Stimulated activated CD8-positive, alpha-beta memory T cell treated with anti-CD3 and anti-CD28 coated beads, Interleukin-2, amount 100 ng/mL, for 48 hours (primary cell): ENCODE measurements at places on chromosomes 11 and 22.

DNA sequence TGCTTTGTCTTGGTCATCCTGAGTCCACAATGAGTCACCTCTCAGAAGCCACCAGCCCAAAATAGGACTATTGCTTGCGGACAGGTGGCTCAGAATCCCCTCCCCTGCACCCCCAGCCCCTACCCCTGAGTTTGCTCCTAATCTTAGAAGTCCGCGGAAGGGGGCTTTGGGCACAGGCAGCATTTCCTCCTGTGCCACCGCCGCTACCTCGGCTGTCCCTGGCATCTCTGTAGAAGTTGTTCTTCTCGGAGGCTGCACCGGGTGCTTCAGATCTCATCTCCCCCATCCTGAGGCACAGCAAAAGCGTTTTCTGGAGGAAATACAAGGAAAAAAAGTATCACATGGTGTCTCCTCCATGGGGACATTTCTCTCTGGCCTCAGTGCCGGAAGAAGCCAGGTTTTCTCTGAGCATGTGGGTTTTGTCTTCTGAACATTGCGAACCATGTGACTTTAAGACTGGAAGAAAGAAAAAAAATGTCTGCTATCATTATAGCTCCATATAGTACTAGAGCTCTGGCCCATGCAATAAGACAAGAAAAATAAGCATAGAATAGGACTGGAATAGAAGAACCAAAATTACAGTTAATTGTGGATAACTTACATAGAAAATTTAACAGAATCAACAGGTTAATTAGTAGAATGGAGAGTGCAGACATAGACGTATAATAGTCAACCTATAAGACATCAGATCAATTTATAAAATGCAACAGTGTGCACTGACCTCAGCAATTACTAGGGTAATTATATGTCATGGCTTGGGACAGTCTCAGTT lies 63.2 kb downstream of the SHISAL1 start:
- DNase-seq = no peak

DNA sequence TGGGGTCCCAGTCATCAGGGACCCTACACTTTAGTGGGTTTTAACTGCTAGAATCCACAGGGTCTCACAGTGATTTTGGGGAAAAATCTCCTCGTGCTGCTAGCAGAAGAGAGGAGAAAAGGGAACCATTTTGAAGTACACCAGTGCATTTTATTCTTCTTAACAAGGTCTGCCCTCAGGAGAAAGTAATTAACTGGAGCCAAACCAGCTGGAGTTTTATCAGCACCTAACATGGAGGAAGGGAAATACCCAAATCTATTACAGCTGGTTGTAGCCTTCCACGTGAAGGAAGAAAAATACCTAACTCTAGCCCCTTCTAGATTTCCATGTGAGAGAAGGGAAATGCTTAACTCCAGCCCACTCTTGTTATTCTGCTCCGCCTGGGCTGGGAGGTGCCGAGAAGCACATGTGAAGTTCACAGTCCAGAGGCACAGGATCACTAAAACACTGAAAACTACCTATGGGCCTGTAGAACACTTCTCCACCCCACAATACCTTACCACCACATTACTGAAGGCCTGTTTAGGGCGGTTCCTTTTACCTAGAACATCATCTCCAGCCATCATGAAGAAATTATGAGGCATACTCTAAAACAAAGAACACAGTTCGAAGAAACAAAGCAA lies 31.3 kb upstream of the TEAD1 start:
- DNase-seq = no peak

DNA sequence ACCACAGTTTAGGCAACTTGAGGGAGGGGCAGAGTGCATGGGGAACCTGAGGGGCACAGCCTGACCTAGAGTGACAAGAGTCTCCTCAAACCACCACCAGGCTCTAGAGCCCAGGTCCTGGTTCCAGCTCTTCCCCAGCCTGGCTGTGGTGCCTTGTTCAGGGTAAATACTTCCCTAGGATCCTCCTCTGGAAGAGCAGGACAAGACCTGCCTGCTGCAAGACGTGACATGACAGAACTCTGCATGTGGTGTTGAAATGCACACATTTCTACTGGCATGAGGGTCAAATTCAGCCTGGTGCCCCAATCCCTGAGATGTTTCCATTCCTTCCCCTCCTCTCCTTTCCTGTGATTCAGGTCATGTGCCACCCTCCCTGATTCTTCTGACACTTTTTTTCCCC lies 3.3 kb downstream of the SEC14L2 start:
- DNase-seq = no peak

GRCh38 chr11:132050049-132050448 lies 679.6 kb downstream of the NTM start:
- DNase-seq = no peak

GRCh38 chr11:78351979-78352841 lies 65.4 kb downstream of the GAB2 start:
- no peak for DNase-seq

DNA sequence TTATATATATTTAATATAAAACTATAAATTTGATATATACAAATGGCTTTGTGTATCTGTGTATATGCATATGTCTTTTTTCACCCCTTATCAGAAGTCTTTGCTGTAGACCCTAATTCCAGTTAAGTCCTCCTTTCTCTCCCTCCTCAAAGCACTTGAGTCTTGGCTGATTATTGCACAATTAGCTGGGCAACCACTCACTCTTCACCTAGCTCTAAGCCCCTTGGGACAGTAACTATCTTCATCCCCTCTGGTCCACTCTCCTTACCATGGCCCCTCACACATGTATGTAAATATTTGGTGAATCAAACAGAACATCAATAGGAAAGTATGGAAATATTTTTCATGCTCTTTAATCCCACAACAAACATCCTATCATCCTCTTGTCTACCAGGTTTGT lies 909 bp upstream of the OR5B21 start:
- DNase-seq = no peak

DNA sequence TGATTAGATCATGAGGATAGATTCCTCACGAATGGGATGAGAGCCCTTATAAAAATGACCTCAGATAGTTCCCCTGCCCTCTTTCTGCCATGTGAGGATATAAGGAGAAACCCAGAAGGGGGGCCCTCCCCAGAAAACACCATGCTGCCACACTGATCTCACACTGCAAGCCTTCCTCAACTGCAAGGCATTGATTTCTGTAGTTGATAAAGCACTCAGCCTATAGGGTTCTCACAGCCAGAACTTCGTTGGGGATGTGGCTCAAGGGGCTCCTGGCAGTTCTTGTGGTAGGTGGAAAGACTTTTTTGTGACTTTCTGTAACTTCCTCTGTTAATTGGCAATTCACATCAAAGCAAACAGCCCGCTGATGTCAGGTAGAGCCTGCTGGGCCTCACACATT lies 108.9 kb downstream of the CD44 start:
- no peak for DNase-seq

DNA sequence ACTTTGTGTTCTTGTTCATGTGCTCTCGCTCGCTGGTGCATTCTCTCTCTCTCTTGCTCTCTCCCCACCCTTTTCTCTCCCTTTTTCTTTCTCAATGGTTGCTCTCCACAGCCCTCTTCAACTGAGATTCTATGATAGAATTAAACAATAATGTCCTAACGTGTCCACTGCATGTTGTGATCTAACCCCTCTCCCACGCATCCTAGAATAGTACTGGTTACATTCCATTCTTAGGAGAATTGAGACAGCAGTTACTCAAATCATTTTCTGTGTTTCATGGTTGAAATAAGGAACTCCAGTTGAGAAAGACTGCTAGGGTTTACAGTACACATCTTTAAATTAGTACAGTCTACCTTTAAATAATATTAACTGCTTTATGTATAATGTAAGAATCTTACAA lies 318.1 kb upstream of the PITPNB start:
- no peak for DNase-seq

- no peak for DNase-seq
These were observed 44.4 kb downstream of the DCDC1 start for GRCh38 chr11:31325160-31325559.

DNA sequence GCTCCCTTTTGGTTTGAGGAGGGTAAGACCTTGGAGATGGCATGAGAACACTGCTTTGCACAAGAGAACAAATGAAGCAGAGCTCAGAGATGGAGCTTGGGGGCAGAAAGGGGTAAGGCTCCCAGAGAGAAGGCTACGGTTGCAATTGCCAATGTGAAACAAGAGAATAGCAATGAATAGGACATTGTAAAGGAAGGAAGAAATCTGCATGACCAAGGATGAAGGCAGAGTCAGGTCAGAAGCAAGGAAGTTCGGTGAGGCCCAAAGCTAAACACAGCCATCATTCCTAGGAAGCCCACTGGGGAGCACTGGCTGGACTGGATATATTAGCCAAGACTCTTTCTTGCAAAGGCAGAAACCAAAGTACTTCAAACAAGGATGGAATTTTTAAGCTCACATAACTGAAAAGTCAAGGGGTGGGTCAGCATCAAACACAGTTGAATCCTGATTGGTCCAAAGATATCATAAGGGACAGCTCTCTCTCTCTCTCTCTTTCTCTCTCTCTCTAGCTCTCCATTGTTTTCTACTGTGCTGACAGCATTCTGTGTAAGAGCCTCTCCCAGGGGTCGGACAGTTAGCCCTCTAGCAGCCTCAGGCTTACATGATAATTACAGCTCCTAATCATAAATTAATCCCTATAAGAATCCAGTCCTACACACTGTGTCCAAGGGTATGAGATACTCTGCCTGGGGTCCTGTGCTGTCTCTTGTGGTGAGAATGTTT lies 484.3 kb downstream of the SOX6 start:
- no peak for DNase-seq

DNA sequence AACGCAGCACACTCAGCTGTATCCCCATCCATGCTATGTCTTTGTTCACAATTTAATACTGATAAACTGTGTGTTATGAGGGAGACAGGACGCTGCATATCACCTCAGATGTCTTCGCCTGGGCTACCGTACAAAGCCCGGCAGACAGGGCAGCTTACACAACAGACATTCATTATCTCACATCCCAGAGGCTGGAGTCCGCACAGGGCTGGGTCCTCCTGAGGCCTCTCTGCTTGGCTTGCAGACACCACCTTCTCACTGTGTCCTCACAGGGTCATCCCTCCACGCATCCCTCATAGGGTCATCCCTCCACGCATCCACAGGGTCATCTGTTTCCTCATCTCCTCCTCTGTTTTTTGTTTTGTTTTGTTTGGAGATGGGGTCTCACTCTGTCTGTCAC lies 61.2 kb downstream of the SHANK2 start:
- no peak for DNase-seq

DNA sequence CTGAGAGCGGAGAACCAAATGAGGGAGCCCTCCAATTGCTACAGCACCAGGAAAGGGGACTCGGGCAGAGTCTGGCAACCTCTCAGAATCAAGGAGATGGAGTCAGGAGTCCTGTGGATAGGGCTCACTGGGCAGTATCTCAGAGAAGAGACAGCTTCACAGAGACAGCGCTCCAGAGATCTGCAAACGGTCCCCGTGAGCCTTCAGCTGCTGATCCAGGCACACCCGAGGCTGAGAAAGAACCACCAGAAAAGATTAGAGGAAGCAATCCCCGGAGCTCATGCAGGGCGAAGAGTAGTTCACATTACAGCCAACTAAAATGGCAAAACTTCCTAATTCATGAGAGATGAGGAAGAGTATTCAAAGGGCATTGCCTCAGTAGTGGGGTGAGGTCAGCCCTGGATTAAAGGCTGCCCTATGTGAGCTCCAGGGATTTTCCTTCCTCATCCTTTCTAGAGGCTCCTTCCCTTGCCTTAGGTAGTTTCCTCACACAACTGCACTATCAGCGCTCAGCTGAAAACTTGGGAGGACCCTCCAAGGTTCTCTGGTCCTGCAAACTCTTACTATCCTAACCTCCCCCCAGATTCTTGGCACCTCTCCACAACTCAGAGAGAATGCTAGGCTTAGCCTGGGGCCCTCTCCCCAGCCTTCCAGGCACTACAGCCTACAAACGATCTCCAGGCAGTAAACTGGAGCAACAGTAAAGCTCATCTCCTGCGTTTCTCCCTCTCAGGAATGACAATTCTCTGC lies 23.7 kb downstream of the SCN4B start:
- DNase-seq = no peak

- no peak for DNase-seq
These were observed 549.1 kb downstream of the INSC start for GRCh38 chr11:15663777-15664218.

GRCh38 chr22:46563381-46564083 lies 26.1 kb upstream of the CELSR1 start:
- DNase-seq = peak; percentile 76

DNA sequence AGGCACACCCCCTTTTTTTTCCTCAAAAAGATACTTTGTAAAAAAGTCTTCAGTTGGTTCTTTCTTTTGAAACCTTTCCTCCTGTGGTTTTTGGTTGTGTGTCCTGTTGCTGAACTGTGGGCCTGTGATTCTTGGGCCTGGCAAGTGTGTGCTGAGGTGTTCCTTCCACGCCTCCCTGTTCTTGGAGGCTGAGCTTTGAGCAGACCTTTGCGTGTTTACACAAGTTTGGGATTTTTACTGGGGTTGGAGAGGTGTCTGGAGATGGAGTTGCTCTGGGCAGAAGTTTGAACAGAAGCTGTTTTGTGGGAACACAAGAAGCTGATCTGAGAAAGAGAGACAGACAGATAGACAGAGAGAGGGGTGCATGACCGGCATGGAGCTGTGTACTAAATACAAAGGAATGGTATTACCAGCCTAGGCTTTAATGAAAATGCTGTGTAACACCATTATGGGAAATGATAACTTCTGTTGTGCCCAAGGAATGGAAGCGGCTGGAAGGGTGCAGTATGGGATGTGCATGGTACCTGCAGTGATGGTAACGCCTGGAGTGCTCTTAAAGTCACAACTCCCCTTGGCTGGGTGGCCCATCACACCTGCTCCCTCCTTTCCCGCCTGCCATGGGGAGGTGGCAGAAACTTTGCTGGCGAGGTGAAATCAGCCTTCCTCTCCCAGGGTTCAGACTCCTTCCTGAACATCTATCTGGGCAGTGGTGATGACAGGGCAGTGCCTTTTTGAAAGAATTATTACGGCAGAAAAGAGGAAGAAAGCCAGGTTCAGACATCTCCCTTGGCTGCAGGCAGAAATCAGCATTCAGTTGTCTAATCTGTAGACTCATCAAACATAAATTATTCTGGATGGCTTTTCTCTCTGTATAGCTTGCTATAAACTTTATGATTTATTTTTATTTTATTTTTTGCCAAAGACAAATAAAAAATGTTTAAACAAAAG lies 70.4 kb downstream of the LDLRAD3 start:
- no peak for DNase-seq

DNA sequence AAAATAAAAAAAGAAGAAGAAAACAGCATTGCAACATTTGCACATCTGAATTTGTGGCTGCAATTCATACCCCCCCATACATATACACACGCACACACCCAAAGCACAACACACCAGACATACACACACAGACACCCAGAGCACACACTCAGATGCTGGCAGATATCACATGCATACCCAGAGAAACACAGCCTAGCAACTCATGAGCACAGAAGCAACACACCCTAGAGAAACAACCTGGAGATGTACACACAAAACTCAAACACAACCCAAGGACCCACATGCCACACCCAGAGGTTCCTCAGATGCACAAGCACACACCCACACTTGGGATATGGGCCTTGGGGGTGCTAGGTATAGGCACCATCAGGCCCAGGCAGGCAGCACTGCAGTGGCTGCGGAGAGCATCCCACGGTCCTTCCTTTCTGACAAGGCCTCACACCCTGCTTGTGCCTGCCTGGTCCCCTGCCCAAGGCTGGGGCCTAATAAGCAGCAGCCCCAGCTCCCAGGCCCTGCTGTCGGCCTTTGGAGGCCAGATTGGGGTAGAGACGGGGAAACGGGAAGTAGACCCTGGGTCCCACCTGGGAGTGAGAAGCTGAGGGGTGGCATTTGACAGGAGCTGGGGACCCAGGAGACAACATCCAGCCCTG lies 3.1 kb downstream of the CST6 start:
- DNase-seq = no peak
